Pons (tissue), 1 donor: ENCODE measurements at places on chromosomes 4 and X.

GRCh38 chr4:94525993-94526728 lies 74.4 kb downstream of the PDLIM5 start:
- DNase-seq: no peak

DNA sequence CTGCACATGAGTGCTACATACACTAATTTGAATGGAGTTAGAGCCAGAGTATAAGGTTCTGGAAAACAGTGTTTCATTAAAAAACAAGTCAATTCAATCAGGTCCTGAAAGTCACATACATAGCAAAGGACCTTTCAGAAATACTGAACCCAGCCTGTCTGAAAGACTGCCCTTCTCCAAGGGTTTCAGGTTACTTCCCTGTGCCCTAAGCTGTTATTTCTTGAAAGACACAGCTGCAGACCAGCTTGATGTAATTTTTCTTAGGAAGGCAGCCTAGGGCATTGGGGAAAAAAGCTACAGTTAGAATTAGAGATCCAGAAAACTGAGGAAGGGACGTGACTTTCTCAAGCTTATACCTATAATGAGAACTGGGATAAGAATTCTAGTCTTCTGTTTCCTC lies 155.9 kb upstream of the MAOA start:
- DNase-seq: no peak

DNA sequence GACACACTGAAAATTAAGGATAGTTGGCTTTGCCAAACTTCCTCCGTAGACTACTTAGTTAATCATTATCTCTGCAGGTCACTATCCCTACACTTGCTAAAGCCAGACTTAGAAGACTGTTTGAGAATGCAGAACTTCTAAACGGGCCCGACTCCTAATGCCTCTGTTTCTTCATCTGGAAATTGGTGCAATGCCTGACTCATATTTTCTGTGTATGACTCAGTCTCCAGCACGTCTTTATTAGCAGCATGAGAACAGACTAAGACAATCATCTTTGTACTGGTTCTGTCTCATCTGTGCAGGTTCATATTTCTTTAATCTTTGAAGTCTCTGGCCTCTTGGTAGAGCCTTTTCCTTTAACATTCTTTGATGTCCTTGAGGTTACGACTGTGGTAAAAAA lies 411.9 kb upstream of the ACTRT1 start:
- DNase-seq: no peak

DNA sequence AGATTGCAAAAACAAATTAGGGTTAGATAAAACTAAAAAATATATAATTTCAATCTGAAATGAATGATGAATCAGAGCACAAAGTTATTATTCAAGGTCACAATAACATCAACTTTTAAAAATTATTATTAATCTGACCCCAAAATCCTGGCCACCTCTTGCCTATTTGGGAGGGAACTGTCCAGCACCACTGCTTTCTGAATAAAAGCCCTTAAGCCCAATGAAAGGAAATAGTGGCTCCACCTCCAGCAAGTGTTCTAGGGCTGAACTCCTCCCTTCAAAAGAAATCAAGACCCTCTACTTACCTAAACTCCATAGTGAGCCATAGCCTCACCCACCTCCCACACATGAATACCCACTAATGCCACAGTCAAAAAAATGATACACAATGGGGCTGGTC lies 208.2 kb downstream of the PARM1 start:
- no peak for DNase-seq

DNA sequence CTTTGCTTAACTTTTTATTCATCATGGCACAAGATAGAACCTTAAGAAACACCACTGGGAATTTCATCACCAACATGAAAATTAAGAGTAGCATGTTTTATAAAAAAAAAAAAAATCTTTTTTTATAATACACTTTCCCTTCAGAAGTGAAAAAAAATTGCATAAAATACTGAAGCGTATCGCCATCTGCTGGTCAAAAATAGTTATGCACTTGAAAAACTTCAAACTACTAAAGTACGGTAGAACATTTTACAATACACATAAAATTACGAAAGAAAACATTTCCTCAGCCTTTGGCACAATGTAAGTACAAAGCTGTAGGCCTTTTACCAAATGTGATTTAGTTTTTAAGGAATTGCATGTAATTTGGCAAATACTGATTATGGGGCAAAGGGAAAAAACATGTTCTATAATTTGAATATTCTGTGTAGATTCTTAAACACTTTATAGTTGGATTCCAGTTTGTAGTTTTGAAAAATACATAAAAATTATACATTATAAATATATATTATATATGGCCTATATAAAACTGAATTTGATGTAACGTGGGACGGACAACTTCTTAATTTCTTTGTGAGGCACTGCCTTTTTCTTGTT lies 26.5 kb downstream of the HCCS start:
- peak; percentile 10 for DNase-seq

DNA sequence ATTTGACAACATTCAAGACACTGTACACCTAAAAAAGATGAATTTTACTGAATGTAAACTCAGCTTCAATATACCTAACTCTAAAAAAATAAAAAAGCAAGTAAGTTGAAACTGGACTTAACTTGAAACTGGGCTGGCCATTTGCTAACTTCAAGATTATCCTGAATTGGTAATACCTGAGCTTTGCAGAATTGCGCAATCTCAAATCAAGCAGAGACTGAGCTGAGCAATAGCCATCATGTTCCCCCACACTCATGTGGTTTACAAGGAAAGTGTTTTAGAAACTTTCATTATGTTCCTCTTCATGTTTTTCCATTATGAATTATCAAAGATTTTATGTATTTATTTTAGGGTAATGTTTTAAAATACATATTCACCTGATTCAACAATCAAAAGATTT lies 38.7 kb downstream of the ANXA5 start:
- no peak for DNase-seq

DNA sequence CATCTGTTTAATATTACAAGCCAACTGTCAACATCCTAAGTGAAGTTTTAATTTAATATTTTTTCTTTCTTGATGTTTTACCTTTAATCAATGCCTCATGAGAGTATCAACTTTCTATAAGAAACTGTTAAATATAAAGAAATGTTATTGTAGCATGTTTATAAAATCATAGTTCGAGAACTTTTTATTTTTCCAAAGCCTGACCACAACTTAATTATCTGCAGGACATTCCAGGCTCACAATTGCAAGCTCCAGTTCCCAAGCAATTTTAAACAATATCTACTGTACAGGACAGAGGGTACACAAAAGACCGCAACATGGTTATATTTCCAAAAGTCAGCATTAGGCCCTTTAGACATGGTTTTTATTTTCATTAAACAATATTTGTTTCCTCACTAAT lies 20.1 kb downstream of the STX18 start:
- no peak for DNase-seq

DNA sequence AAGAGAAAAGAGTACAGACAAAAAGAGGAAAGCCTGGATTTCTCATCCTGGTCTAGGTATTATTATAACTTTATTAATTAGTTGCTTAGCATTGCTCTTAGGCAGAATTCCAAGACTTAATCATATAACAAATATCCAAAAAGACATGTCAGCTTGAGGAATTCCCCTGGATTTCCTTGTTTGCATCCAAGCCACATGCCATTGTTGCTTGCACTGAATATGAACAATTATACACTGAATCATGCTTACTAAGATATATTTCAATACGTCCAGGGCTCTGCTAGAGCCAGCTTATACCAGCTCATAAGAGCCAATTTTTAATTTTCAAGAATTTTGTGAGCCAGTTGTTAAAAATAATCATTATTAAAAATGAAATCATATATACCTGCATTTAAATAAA lies 5.5 kb upstream of the TLR10 start:
- DNase-seq: no peak

GRCh38 chrX:136475236-136475635 lies 12.5 kb upstream of the BRS3 start:
- DNase-seq: no peak

DNA sequence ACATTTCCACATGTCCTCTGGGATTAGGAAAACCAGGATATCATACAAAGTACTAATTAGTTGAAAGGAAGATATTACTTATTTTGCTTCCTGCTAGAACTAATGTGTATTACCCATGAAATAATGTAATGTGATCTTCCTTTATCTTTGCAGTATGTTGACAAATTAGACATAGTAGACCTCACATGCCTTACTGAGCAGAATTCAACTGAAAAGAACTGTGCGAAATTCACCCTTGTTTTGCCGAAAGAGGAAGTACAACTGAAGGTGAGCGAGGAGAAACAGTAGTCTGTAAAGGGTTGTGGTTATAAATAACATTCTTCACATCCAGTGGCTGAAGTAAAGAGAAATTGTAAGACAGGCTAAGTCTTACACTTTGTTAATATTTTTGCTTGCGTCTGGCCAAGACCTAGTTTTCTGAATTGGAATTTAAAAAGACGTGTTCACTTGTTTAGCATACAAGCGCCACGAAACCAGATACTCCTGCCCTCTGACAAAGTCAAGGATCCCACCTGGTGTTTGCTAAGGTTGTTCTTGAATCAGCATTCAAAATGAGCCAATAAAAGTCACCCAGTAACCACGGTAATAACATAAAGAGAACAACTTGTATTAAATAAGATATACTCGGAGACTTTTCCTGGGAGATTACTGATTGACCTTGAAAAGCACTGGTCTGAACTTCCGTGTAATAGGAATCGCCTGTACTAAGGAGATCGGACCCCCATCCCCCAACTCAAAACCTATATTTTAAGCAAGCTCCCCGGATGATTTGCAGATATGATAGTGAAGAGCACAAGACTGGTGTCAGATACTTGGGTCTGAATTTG lies 16.9 kb downstream of the STAP1 start:
- DNase-seq: no peak

DNA sequence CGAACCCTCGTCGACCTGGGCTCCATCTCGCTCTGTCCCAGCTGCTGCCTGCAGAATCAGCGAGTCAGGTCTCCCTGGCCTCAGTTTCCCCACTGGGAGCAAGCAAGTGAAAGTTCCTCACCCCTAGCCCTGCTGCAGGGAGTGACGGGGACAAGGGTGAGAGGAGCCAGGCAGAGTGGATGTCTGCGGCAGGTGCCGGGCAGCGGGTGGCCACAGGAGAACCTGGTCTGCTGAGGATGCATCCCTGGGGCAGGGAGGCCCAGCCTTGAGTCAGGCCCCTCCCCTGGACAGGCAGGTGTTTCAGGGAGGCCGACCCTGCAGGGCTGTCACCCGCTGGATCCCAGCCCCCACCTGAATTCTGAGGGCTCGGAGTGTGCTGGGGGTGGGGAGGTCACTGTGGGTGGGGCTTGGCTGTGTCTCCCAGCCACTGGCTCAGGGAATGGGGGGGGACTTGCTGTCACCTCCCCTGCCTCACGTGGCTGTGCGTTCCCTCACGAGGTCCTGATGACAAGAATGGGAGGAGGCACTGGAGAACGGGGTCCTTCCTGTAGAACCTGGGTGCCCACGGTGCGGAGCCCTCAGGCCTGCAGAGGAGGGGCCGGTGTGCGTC lies 33.2 kb downstream of the LRPAP1 start:
- DNase-seq: no peak
